ENCODE measurements at places on chromosomes 4 and X.

DNA sequence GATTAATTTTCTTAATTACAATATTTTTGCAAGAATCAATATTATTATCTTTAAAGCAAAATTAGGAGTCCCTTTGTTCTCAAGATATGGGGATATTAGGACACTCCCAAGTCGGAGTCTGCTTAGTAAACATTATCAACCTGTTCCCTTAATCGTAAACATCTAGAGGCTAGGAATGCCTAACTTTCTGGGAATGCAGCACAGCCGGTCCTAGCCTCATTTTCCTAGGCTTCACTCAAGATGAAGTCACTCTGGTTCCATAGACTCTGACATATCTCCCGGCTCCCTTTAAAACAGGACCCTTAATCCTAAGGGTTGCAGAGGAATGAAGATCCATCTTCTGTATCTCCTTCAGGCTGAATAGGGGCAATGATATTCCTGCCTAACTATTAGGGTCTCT lies 367.6 kb downstream of the GPM6A start:
- DNase-seq, result no peak

DNA sequence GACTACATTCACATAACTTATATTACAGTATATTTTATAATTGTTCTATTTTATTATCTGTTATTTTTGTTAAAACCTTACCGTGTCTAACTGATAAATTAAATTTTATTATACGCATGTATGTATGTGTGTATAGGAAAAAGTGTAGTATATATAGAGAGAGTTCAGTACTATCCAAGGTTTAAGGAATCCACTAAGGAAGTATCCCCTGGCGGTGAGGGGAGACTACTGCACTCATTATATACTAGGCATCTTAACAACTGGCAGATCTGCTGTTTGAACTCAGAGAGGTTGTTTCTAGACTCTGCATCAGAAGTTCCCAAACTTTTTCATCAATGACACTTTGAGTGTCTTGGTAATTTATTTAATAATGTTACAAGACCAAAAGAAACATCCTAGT lies 70.9 kb downstream of the NDST4 start:
- DNase-seq, result no peak

- no peak for DNase-seq
Measured at GRCh38 chr4:92210906-92211305, 92.9 kb upstream of the GRID2 start.

GRCh38 chr4:187491286-187491685 lies 504.3 kb upstream of the ZFP42 start:
- no peak for DNase-seq

DNA sequence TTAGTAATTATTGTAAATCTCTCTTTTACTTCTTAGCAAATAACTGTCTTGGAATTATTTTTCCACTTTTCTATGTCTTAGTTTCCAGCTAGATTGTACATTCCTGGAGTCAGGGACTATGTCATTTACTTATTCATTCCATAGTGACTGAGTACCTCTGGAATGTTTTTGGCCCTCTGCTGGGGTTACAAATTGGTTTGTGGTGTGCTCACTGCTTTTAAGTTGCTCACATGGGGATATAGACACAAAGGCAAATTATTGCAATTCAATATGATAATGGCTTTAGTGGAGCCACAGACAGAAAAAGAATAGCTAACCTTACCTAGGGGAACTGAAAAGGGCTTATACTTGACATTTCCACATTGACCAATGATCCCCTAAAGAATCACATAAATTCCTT lies 63.7 kb upstream of the PDGFRA start:
- DNase-seq, result no peak

DNA sequence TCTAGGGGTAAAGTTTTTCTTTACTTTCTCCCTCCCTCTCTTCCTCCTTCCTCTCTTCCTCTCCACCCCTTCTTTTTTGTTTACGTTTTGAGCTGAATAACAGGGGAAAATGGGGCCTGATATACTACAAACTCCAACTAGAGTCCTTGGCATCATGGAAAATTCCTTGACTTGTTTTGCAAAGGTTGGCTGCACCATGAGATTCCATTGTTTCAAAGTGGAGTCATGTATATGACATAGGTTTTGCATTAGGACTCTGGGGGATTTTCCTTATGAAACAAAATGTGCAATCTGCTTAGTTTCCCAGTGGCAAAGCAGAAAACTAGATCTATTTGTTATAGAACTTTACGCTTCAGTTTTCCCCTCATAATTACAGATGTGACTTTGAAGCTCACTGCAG lies 233.5 kb upstream of the PGRMC2 start:
- no peak for DNase-seq

DNA sequence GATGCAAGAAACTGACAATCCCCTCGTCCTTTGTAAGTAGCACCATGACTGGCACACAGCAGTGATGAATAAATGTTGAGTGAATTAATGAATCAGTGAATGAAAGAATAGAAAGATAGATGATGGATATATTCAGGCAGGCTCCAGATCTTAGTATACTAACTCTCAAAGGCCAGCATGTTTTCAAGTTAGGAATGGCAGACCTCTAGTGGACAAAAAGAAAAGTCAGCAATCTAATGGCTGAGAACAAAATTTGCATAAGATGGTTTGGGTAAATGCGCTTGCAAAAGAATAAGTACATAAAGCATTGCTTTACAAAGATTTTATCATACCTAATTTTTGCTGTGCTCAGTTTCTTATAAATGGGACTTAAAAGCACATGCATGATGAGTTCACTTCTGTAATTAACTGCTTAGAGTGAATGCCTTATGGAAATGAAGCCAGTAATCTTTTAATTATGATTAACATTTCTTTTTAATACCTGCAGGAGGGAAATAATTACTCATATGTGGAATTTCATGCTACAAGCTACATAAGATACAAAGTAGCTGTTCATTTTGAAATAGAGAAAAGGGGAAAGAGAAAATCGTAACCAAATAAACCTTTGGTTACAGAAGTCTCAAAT lies 126.9 kb upstream of the GPRIN3 start:
- no peak for DNase-seq

- DNase-seq, result no peak
Measured at GRCh38 chr4:123163501-123163900, 233.1 kb upstream of the SPRY1 start.

DNA sequence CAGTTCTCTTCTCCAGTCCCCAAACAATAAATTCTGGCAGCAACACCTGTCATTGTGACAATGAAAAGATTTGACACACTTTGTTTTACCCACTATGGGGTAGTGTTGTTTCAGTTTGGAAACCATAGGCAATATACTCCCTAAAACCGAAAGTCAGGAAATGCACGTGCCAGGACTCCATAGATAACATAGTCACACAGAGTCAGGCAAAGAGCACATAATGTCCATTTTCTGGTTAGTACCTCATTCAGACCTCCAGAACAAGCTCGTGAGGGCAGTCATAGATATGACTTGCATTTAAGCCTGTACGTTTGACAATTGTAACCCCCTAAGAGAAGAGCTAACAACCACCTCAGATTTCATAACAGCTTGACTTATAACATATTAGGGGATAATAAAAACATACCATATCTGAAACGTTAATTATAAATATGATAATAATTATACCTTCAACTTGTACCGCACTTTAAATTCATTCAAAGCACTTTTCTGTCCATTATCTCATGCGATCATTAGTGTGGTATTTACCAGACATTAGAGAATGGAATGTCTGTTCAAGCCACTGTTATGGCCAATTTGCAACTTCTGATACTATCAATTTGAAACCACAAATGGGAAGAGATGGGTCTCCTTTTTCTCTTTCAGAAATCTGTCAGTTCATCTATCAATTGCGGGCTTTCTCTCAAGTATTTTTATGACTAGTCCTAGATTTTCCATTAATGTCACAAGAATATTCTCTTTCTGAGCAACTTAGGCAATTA lies 147.4 kb downstream of the LDB2 start:
- no peak for DNase-seq

DNA sequence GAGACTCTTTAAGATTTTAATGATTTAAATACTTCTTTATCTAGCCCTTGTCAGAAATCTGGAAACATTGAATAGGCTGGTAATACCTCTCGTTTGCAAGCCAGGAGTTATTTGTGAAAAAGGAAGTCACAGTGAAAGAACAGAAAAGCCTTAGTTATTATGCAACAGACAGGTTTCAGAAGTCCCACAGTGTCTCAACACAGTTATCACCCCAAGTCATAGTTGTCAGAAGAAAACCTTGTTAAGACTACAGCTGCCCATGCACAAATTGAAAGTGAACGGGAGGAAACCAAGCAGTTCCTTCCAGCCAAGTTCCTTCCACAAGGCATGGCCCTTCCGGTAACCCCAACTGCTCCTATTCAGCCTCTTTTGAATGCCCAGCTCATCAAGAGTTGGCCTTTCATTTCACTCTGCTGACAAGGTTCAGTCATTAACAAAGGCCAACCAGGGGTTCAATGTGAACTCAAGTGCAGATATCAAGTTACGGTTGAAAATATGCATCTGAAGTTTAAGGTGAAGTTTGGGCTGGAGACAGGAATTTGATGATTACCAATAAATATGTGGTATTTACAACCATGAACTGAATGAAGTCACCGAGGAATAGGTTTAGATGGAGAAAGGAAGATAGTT lies 15.6 kb downstream of the ALPK1 start:
- DNase-seq, result no peak

DNA sequence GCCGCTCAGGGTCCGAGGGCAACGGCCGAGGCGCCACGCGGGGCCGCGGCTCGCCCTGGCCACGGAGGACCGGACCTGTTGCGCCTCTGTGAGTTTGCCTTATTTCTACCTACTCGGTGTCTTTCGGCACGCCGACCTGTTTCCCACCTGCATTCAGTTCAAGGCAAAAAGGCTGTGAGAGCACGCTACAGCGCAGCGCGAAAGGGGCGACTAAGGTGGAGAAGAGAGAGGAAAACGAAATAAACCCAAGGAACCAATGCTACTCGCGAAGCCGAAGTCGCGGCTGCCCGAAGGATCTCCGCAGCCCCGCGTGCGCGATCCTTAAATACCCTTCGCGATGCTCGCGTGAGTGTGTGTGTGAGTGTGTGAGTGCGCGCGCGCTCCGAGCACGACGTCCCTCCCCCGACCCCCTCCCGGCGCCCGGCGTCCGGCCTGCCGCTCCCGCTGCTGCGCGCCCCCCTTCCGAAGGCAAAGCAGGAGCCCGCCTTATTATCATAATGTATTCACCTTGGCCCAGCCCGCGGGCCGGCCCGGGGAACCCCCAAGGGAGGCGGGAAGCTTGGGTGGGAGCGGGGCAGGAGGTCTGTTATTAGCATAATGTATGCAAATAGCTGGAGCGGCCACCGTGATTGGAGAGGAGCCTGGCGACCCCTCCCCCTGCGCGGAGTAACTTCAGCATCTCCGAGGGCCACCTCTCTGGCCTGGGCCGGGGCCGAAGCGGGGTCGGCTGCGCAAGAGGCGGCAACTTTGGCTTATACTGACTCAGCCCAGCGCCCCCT lies at the start of gene COL25A1:
Gene COL25A1, minus strand, starts transcription at position 298 of the 779 bp plus-strand sequence.
- peak; percentile 17 for DNase-seq

GRCh38 chr4:89640620-89641366 lies 196.2 kb downstream of the SNCA start:
- DNase-seq, result no peak

DNA sequence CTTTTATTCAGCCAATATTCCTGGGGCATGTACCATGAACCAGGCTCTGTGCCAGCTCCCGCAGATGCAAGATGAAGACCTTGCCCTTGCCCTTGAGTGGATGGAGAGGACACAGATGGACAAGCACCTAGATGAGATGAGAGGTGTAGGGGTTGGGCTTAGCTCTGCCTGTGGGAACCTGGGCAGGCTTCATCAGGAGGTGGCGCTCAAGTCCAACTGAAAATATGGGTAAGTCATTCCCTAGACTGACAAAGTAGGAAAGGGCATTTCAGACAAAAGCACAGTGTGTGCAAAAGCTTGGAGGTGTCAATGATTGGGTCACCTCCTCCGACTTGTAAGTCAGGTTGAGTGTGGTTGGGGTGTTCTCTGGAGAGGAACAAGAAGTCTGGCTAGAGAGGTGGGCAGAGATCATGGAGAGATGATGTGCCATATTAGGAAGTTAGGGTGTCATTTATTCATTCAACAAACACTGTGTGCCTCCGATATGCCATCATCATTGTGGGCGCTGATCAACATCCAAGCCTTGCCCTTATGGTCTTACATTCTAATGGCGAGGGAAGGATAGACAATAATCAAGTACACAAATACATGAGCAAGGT lies 64.6 kb downstream of the ANAPC4 start:
- DNase-seq, result peak; percentile 7

DNA sequence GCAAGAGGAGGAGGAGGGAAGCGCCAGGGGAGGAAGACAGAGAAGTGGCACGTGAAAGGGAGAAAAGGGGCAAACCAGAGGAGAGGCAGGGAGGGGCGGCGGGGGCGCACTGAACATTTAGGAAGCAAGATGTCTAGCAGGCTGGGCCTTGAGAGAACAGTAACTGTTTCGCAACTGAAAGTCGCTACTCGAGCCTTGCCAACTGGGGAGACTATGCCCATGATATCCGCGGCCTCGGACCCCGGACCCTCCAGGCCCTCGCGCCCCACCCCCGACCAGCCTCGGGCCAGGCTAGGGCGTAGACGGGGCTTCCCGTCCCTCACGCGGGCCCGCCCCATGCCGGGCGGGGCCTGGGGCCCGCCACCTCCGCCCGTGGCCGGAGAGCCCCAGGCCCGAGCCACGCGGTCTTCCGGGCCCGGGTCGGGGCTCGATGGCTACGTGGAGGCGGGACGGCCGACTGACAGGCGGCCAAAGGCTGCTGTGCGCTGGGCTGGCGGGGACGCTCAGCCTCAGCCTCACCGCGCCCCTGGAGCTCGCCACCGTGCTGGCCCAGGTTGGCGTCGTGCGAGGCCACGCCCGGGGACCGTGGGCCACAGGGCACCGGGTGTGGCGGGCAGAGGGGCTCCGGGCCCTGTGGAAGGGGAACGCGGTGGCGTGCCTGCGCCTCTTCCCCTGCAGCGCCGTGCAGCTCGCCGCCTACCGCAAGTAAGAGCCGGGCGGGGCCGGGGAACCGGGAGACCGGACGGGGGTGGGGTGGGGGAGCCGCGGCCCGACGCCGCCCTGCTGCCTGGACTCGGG lies at the start of gene SLC25A43:
Gene SLC25A43, plus strand, starts transcription at position 363 of the 798 bp plus-strand sequence. Its CDS starts 68 bp downstream, at position 431.
- DNase-seq, result peak; percentile 23

- DNase-seq, result no peak
Measured at GRCh38 chr4:128354205-128354821, 66.7 kb upstream of the PGRMC2 start.

GRCh38 chrX:53075011-53075410 lies 7.2 kb upstream of the TSPYL2 start:
- DNase-seq, result no peak

DNA sequence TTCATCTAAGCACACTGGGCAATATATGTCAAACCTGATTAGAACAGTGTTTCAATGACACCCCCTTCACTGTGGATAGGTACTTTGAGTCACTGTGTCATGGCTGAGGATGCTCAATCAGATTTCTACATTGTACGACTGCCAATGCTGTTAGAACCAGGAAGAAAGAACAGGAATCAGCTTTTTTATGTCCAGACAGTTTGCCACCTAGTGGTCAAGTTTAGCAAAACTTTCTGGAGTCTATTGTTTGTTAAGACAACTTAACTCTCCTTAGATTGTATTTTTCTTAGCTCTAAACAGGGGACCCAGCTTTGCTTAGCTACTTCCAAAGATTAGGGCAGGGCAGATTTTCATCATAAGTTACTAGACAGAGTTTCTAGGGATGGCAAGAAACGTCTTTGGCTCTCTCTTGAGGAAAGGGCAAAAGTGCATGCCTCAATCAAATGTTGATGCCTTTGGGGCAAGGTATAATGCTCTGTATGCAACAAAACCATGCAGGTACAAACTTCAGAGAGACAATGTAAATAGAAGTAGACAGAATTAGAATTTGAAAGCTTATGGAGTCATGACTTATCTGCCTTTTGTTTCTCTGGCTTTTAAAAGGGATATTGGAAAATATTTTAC lies 40.5 kb upstream of the BMP3 start:
- DNase-seq, result no peak
